ENCODE measurements at places on chromosomes 5 and 9.

GRCh38 chr9:124392871-124393460, 22.3 kb downstream of the PSMB7 start:
- peaks cover 6% of the 10 kb centered on the region for H3K36me3 ChIP-seq
- H3K4me1 ChIP-seq: peaks cover 6% of the 10 kb centered on the region
- no peak overlapping the region for H3K4me3 ChIP-seq
- H3K27me3 ChIP-seq: no peaks in the 10 kb centered on the region
- no peak for DNase-seq

GRCh38 chr5:178839319-178839704, 20.4 kb upstream of the ZNF354B start:
- peak; percentile 2 for DNase-seq
- H3K27ac ChIP-seq: no peak overlapping the region
- no peaks in the 10 kb centered on the region for H3K36me3 ChIP-seq
- H3K4me1 ChIP-seq: no peaks in the 10 kb centered on the region

DNA sequence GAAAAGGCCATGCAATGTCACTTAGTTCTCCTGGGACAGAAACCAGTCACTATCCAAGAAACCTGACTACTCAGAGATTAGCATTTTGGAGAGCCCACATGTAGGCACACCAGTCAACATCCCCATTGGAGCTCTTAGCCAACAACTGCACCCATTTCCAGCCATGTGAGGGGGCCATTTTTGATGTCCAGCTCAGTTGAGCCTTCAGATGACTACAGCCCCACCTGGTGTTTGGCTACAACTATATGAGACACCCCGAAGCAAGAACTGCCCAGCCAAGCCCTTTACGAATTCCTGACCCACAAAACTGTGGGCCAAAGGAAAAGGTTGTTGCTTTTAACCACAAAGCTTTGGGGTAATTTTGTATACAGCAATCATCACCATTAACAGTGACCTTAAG, 300.1 kb downstream of the ASTN2 start:
- H3K27ac ChIP-seq: no peak overlapping the region
- no peaks in the 10 kb centered on the region for H3K36me3 ChIP-seq
- H3K27me3 ChIP-seq: no peaks in the 10 kb centered on the region
- no peak for DNase-seq
- no peak overlapping the region for H3K4me3 ChIP-seq
- no peaks in the 10 kb centered on the region for H3K4me1 ChIP-seq

DNA sequence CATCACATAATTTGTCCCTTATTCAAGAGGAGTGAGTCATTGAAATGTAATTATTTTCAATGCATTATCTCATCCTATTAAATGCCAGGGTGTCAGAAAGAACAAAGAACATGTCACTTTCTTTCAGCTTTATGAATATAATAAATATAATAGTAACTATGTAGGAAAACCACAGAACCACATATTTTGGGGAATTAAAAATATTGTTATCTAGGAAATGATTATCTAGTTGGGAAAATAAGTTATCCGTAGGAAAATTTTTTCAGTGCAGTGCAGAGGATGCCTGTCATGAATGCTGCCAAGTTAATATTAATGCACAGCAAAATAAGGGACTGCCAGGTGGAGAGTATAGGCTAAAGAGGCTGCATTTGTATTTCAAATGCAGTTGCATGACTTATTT, 844.8 kb downstream of the MAT2B start:
- H3K4me1 ChIP-seq: peaks cover 28% of the 10 kb centered on the region
- H3K4me3 ChIP-seq: no peak overlapping the region
- no peaks in the 10 kb centered on the region for H3K27me3 ChIP-seq
- H3K36me3 ChIP-seq: no peaks in the 10 kb centered on the region
- no peak overlapping the region for H3K27ac ChIP-seq
- DNase-seq: no peak

- no peak overlapping the region for H3K27ac ChIP-seq
- H3K36me3 ChIP-seq: no peaks in the 10 kb centered on the region
- H3K4me1 ChIP-seq: no peaks in the 10 kb centered on the region
These were observed 7.4 kb upstream of the FBXL7 start for GRCh38 chr5:15492545-15492944.

- no peaks in the 10 kb centered on the region for H3K36me3 ChIP-seq
- no peaks in the 10 kb centered on the region for H3K27me3 ChIP-seq
- no peak overlapping the region for H3K4me3 ChIP-seq
- H3K4me1 ChIP-seq: no peaks in the 10 kb centered on the region
- no peak for DNase-seq
- H3K27ac ChIP-seq: no peak overlapping the region
These were observed 87.0 kb upstream of the TLE1 start for GRCh38 chr9:81776390-81776789.

DNA sequence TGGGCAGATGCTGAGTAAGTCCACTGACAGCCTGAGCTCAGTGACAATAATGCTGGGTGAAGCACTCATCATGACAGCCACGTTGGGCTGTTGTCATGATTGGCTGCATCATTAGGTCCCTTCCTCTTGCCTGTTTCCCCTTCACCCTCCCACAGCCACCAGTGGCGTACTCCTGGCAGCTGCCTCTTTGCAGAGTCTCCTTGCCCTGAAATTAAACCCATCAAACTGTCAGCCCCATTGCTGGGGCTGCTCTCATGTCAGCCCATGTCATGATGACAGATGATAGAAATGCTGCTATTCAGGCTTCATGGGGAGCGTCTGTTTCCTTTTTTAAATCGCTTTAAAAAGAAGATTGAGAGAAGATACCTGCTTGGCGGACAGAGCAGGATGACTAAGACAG, 327.4 kb downstream of the AGTPBP1 start:
- DNase-seq: no peak
- no peak overlapping the region for H3K27ac ChIP-seq
- H3K27me3 ChIP-seq: peaks cover 16% of the 10 kb centered on the region
- no peaks in the 10 kb centered on the region for H3K4me1 ChIP-seq
- H3K4me3 ChIP-seq: no peak overlapping the region
